H9 (cell line): ENCODE measurements at places on chromosomes 11 and 22.
A peak's percentile ranks its signal among the peaks of the same experiment; 100 is the strongest.

DNA sequence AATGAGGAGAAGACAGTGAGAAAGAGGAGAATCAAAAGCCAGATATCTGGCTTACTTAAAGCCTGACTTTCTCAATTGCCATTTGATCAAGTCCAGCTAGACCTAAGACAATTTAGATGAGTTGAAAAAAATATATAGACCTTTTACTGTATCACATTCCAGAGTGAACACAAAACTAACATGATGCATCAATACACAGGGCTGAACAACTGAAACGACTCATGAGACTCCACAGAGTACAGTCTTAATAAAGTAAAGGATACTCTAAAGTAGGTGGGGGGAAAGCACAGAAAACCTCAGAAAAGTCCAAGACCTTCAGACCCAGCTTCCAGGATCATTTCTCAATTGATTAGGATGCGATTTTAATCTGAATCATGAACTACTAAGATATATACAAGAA, 95.3 kb upstream of the OR9G4 start:
- no peak for DNase-seq

DNA sequence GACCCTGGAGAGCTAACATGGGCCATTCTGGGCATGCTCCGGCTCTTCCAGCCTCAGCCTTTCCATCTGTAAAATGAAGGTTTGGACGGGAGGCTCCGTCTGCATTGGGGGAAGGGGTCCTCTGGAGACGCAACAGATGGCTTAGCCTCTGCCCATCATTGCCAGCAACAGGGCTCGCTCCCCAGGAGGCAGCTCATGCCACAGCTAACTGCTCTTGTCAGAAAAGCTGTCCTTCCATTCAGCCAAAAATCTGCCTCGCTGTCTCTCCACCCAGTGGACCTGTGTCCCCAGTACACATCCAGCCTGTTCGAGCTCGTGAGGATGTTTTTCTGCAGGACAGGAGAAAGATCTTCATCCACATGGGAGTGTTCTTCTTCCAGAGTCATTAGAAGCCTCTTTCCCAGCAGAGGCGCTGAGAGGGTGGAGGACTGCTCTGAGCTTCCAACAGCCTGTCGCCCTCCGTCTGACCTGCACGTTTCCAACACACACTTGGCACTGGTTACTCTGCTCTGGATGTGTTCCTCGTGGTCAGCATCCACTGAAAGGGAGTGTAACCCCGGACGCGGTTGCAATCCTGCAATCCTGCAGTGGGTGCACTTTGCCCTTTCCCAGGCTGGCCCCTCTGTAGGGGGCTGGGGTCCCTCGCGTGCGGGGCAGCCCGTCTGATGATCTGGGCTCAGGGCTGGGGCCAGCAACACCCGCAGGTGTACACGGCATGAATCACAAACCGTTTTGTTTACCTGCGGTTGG, 1340.9 kb downstream of the TBC1D22A start:
- no peak for DNase-seq

- no peak for DNase-seq
These were observed 2.3 kb downstream of the ATG16L2 start for GRCh38 chr11:72816404-72816990.

- DNase-seq, result peak; percentile 57
These were observed 51.9 kb upstream of the WT1 start for GRCh38 chr11:32487270-32487669.

GRCh38 chr11:115263799-115264656, 240.2 kb downstream of the CADM1 start:
- no peak for DNase-seq

- peak; percentile 36 for DNase-seq
These were observed 664.5 kb downstream of the KCNA4 start for GRCh38 chr11:29352273-29352795.

DNA sequence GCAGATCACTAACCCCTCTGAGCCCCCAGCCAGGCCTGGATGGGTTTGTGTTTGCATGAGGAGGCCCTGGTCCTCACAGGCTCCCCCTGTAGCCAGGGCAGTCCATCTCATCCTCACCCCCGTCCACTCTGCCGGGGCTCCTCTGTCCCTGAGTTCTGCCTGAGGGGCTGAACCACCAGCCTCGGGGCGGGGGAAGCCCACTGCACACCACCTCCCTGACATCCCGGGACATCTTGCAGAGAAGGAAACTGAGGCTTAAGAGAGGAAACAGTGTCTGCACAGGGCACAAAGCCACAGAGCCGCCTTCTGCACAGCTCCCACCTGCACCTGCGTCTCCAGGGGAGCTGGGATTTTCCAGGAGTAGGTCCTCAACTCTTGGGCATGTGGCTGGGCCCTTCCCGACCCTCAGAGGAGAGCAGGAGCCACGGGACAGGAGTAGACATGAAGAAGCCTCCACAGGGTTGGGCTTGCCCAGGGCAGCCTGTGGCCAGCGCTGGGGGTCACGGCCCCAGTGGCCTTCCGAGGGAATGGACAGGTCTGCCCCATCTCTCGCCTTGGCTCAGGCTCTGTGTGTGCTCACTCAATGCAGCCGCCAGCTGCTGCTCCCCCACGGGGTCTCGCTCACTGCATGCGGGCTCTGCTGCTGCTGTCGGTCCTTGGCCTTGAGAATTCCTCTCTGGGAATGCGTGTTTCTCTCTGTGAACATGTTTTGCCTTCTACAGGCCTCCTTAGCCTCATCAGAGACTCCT, 45.4 kb upstream of the CCDC188 start:
- DNase-seq, result no peak

GRCh38 chr11:60633645-60634044, 65.8 kb upstream of the MS4A8 start:
- DNase-seq, result no peak

- no peak for DNase-seq
These were observed 247.1 kb downstream of the C11orf87 start for GRCh38 chr11:109668973-109669634.

- no peak for DNase-seq
These were observed 45.1 kb upstream of the LMO2 start for GRCh38 chr11:33936725-33937604.

GRCh38 chr11:27120211-27120610, 79.6 kb downstream of the BBOX1 start:
- no peak for DNase-seq

DNA sequence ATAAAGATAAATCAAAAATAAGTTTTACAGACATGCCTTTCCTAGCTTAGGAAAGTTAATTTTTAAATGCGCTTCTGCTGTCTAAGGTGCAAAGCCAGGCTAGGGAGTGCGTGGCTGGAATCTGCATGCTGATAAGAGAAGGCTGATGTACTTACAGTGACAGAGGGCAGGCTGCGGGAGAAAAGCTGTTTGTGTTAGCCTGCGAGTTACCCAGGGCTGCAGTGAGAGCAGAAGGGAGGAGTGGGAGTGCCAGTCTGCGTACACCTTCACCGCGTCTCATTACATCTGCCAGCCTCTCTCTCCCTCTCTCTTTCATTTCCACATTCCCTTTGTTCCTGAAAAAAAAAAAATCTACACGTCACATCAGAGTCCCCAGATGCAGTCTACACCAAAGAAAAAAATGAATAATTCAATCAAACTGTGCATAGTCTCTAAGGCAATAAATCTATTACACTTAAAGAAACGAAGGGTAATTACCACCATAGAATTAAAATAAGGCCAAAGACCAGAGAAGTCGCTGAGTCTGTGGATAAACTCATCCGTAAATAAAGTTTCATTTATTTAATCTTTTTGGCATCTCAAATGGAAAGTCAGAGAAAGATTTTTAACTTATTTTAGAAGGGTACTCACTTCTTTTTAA, 126.4 kb upstream of the C11orf58 start:
- peak; percentile 40 for DNase-seq

DNA sequence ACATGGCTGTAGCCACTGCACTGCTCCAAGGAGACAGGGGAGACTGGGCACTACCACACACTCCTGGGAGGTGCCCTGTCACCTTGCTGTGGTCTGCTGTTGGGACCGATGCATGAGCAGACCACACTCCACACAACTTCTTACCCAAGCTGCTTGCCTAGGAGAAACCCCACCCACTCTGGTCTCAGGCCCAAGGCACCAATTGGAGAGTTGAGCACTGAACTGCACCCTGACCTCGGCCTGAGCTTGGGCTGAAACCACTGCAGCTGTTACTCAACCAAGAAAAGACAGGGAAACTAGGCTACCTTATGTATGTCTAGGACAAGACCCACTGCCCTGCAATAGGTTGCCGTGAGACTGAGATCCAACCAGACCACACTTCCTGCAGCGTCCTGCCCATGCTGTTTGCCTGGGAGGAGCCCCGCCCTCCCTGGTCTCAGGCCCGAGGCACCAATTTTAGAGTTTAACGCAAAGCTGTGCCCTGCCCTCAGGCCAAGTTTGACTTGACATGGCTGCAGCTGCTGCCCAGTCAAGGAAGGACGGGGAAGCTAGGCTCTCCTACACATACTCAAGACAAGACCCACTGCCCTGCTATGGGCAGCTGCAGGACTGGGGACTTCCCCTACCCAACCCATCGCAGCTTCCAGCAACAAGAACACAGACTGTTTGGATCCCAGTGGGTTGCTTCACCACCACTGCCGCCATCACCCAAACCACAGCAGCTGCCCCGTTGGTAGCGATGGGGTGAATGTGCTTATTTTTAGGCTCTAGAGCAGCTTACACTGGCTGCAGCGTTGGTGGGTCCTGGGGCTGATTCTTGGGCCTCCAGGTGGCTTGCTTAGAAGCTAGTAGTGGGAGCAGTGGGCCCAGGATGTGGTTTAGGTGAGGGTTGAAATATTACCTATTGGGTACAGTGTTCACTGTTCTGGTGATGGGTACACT, 66.8 kb downstream of the BRD1 start:
- peak; percentile 24 for DNase-seq

- DNase-seq, result no peak
These were observed 49.5 kb downstream of the MICAL3 start for GRCh38 chr22:17974703-17975372.

DNA sequence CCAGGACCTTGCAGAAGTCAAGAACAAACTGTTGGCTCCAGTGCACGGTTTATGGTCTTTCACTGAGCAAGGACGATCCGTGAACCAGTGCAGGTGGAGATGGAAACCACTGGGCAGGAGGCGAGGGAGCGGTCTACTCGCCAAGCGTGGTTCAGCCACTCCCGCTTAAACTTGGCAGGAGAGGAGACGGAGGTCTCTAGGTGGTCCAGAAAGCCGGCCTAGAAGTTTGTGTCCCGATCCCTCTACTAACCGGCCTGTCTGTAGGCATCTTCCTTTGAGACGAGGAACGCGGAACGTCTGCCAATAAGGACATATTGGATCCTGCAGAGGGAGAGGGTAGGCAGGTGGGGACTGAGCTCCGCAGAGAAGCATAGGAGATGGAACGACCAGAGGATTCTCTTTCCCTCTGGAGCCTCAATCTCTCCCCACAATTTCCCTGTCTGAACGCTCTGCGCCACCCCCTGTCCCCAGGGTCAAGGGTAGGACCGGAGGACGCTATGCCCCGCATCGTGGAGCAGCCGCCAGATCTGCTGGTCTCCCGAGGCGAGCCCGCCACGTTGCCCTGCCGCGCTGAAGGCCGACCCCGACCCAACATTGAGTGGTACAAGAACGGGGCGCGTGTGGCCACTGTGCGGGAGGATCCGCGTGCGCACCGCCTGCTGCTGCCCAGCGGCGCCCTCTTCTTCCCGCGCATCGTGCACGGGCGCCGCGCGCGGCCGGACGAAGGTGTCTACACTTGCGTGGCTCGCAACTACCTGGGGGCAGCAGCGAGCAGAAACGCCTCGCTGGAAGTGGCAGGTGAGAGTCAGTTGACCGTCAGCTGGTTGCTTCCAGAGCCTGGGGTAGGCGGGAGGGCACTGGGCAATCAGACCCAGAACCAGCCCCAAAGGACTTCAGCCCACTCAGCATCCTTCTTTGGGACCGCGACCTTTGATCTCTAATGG, 3.4 kb downstream of the ROBO3 start:
- DNase-seq, result no peak

DNA sequence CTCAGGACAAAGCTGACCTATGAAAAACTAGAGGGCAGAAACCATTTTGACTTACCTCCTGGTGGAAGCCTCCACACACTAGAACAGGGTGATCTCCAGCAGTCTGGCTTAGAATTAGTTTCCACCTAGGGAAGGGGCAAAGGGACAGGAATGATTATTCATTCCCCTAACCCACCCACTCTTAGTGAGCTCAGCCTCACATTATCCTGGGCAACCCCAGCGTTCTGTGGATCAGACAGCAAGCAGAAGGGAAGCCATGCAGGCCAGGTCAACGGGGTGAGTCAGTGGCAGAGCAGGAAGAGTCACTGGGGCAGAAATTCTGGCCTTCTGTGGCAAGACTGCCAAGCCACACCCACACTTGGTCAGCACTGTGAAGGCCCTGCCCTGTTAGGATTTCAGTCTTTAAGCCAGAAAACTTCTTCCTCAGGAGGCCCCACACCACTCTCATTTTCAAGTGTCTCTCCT, 10.5 kb downstream of the NUMA1 start:
- DNase-seq, result peak; percentile 42

DNA sequence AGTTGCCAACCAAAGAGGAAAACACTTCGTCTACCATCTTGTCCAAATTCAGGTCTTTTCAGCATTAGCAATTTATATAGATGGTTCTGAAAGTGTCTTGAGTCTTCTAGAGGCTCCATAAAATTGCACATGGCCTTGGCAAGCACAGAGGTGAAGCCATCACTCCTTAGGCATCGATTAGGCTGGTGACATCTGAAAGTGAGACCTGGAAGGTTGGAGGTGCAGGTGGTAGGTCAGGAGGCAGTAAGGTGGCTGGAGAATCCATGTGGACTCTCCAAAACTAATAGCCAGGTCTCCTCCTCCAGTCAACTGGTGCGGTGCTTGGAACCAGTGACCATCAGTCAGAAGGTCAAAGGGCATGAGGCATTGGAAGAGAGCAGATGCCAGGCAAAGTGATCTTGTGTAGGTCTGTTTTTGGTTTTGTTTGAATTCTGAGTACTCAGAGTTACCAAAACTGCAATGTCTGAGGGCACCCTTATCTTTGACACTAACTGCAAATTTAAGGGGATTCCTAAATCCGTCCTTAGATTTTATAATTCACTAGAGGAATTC, 6.6 kb upstream of the APOL2 start:
- DNase-seq, result peak; percentile 3

- DNase-seq, result no peak
These were observed 46.0 kb downstream of the CELF1 start for GRCh38 chr11:47506795-47507562.

DNA sequence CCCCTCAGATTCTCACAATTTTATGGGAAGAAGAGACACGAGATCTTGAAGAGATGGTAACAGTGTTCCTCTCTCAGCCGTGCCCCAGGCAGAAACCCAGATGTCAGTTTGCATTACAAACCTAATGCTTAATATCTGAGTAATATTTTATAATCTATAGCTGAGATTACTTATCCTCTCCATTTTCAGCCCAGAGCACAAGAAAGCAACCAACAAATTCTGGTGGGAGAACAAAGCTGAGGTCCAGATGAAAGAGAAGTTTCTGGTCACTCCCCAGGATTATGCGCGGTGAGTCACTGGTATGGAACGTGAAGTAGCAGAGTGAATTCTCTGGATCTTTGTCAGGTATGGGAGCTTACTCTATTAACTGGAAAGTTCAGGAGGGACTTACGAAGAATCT, 884 bp downstream of the CENATAC start:
- DNase-seq, result peak; percentile 66

GRCh38 chr11:26946257-26946716, 47.6 kb upstream of the FIBIN start:
- DNase-seq, result no peak

DNA sequence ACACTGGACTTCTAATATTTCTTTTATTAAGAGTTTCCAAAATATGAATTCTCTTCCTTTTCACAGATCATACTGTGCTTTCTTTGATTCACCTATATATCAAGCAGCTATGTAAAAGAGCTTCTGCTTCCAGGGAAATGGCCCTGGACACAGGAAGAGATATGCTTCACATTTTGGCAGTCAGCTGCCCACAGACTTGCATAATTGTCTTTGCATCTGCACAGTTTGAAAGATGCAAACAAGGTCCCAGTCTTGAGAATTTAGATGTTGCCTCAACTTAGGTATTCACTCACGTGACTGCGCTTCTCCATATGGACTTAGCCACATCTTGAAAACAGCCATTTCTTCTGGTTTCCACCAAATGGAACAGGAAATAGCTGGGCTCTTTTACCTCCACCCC, 92.3 kb upstream of the POU2AF2 start:
- DNase-seq, result no peak
